ENCODE measurements at places on chromosomes 3 and 15. TPM values are rescaled to one million over a fixed set of nuclear protein-coding genes. Genes with fewer than 3 reads are reported as not detected.

DNA sequence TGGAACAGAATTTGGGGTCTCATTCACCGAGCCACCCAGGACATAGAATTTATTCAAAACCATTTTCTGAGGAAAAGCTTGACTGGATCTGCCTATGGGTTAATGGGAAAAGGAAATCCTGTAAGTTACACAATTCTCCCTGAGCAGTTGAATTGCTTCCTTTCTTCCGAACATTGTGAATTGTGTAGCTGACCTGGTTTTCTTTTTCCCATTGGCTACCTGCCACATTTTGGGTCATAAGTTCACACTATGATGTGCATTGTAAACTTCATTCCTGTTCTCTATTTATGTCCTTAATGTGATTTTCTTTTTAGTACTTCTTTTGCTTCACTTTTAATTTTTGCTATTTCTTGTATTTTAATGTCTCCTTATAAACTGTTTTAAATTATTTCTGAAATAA, 386.0 kb upstream of the LRRC3B start:
- no peaks in the 10 kb centered on the region for H3K4me1 ChIP-seq
- DNase-seq, result no peak
- no peaks in the 10 kb centered on the region for H3K36me3 ChIP-seq

GRCh38 chr3:18641916-18642315, 216.8 kb upstream of the SATB1 start:
- no peaks in the 10 kb centered on the region for H3K36me3 ChIP-seq
- H3K27me3 ChIP-seq, result no peaks in the 10 kb centered on the region
- no peaks in the 10 kb centered on the region for H3K4me1 ChIP-seq
- no peak for DNase-seq

DNA sequence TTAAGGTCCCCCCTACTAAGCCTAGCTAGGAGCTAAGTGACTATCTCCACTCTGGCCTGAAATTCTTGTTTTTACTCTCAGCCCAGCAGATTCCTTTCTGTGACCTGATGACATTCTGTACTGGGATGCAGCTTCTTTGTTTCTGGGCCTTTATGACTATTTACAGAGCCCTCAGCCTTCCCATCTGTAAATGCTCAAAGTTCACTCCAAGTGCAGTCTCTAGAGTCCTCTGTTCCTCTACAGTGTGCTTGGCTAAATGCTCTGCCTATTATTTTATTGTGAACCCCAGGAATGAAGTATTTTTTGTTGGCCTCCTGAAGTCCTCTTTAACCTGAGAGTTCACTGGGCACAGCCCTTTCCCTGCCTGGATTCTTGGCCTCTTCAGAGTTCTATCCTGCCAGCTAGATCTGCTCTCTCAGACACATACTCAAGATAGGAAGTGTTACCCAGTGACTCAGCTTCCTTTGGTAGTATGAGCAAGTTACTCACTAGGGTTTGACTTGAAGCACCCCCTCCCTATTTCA, 278.1 kb upstream of the P2RY1 start:
- H3K4me1 ChIP-seq, result peaks cover 5% of the 10 kb centered on the region
- H3K4me3 ChIP-seq, result no peak overlapping the region
- no peaks in the 10 kb centered on the region for H3K27me3 ChIP-seq
- no peaks in the 10 kb centered on the region for H3K36me3 ChIP-seq
- DNase-seq, result no peak

- no peak overlapping the region for H3K27ac ChIP-seq
- H3K4me3 ChIP-seq, result no peak overlapping the region
Observed at GRCh38 chr3:133620066-133620784, 41.5 kb downstream of the TOPBP1 start.

GRCh38 chr15:51536965-51537574, 85.5 kb downstream of the DMXL2 start:
- no peak overlapping the region for H3K4me3 ChIP-seq
- no peak for DNase-seq
- H3K27ac ChIP-seq, result no peak overlapping the region

DNA sequence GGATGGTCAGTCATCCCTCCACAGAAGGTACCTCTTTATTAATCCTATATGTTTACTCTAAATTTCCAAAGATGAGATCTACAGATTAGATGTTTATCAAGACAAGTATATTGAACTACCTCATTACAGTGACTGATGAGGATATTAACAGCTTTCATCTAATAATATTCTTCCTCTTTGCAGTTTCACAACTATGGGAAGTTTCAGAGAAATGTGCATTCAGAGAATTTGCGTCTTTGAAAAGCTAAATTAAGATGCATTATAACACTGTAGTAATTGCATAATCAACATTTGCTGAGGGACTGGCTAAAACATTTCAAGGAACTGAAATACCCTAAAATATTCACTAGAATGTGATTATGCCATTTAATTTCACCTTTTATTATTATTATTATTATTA, 46.7 kb downstream of the MCF2L2 start:
- no peaks in the 10 kb centered on the region for H3K36me3 ChIP-seq
- H3K27ac ChIP-seq, result peak overlapping the region; percentile 45
- peaks cover 3% of the 10 kb centered on the region for H3K4me1 ChIP-seq
- no peaks in the 10 kb centered on the region for H3K27me3 ChIP-seq
- DNase-seq, result no peak

DNA sequence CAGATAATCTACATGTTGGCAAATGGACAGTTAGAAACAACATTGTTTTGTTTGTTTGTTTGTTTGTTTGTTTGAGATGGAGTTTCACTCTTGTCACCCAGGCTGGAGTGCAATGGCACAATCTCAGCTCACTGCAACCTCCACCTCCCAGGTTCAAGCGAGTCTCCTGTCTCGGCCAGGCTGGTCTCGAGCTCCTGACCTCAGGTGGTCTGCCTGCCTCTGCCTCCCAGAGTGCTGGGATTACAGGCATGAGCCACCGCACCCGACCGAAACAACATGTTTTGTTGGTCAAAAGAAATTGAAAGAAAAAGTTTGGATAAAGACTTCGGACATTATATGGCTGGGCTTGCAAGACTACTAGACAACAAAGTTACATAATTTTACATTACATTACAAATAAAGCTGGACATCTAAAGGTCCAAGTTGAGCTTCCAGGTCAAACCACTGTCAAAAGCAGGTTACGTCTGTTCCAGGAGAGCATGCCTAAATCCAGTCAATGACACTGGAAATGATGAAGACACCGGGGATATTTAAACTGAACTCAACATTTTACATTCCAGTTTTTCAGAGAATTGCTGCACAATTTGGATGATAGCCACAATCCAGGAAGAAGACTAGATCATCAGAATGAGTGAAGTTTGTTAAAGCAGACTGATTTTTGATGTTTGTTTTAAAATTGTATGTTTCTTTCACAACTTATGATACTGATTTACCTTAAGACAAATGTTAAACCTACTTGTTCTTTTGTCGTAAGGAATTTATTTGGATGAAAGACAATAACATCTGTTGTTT, 18.6 kb downstream of the SERP1 start:
- H3K27me3 ChIP-seq, result no peaks in the 10 kb centered on the region
- H3K4me1 ChIP-seq, result no peaks in the 10 kb centered on the region
- H3K4me3 ChIP-seq, result no peak overlapping the region
- DNase-seq, result no peak
- H3K27ac ChIP-seq, result no peak overlapping the region

- no peaks in the 10 kb centered on the region for H3K4me1 ChIP-seq
- no peak overlapping the region for H3K27ac ChIP-seq
- no peaks in the 10 kb centered on the region for H3K36me3 ChIP-seq
- DNase-seq, result no peak
Observed at GRCh38 chr3:135809021-135809634, 156.4 kb upstream of the PPP2R3A start.

GRCh38 chr3:151391720-151392119, 7.2 kb upstream of the P2RY12 start:
- DNase-seq, result no peak
- no peak overlapping the region for H3K4me3 ChIP-seq
- H3K27ac ChIP-seq, result no peak overlapping the region
- no peaks in the 10 kb centered on the region for H3K36me3 ChIP-seq

- H3K27ac ChIP-seq, result peak overlapping the region; percentile 90
- no peaks in the 10 kb centered on the region for H3K36me3 ChIP-seq
- H3K27me3 ChIP-seq, result no peaks in the 10 kb centered on the region
- peak overlapping the region; percentile 83 for H3K4me3 ChIP-seq
- DNase-seq, result peak; percentile 91
- peaks cover 32% of the 10 kb centered on the region for H3K4me1 ChIP-seq
Observed at GRCh38 chr3:129315223-129315997, 36.7 kb downstream of the HMCES start.

- H3K4me3 ChIP-seq, result peak within 1 kb of the TSS; percentile 5
- peaks cover 21% of the 10 kb centered on the region for H3K4me1 ChIP-seq
- DNase-seq, result no peak
- H3K36me3 ChIP-seq, result no peaks in the 10 kb centered on the region
Observed at GRCh38 chr3:64224826-64225610, at the start of gene PRICKLE2. Gene PRICKLE2, minus strand, starts transcription at chr3:64225466. Its CDS starts 26,539 bp downstream, at chr3:64198927.

GRCh38 chr3:128942161-128942952, 51.5 kb downstream of the CFAP92 start:
- no peaks in the 10 kb centered on the region for H3K27me3 ChIP-seq
- DNase-seq, result no peak
- no peak overlapping the region for H3K27ac ChIP-seq
- no peaks in the 10 kb centered on the region for H3K4me1 ChIP-seq

DNA sequence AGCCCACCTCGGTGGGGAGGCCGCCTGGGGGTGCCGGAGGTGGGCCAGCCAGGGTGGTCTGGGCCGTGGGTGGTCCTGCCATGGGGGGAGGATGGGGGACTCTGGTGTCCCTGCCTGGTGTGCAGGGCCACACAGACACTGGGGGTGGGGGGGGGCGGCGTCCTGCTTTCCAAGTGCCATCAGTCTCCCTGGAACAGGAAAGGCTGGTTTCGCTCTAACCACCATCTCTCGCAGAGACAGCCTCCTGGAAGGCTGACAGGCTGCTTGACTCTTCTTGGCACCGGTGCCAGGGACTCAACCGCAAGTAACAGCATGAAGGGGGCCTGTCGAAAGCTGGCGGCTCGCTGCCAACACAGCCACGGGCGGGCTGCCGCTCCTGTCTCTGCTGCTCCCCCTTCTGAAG, 40.3 kb downstream of the RGMA start:
- no peaks in the 10 kb centered on the region for H3K36me3 ChIP-seq
- peak; percentile 86 for DNase-seq
- no peaks in the 10 kb centered on the region for H3K27me3 ChIP-seq
- H3K4me1 ChIP-seq, result no peaks in the 10 kb centered on the region

- no peaks in the 10 kb centered on the region for H3K36me3 ChIP-seq
- peaks cover 19% of the 10 kb centered on the region for H3K27me3 ChIP-seq
- H3K27ac ChIP-seq, result no peak overlapping the region
- peak overlapping the region; percentile 51 for H3K4me3 ChIP-seq
- DNase-seq, result peak; percentile 62
Observed at GRCh38 chr3:134797057-134797740, 2.1 kb downstream of the EPHB1 start.

GRCh38 chr15:70469182-70469581, 294.2 kb downstream of the UACA start:
- no peaks in the 10 kb centered on the region for H3K36me3 ChIP-seq
- H3K27ac ChIP-seq, result no peak overlapping the region
- no peak for DNase-seq

Gene SCN11A
- 0.09 TPM for total RNA-seq

Gene MASP1
- 4.2 TPM for total RNA-seq

Gene WDR53
- 1.00 TPM for total RNA-seq

Gene ASB14
- total RNA-seq, result not detected

Gene SCN5A
- 0.10 TPM for total RNA-seq

Gene COL7A1
- total RNA-seq, result 5.7 TPM

Gene PFKFB4
- 5.9 TPM for total RNA-seq

Gene CACNA1D
- total RNA-seq, result 30.2 TPM
